ENCODE measurements at places on chromosomes 11 and 22.

DNA sequence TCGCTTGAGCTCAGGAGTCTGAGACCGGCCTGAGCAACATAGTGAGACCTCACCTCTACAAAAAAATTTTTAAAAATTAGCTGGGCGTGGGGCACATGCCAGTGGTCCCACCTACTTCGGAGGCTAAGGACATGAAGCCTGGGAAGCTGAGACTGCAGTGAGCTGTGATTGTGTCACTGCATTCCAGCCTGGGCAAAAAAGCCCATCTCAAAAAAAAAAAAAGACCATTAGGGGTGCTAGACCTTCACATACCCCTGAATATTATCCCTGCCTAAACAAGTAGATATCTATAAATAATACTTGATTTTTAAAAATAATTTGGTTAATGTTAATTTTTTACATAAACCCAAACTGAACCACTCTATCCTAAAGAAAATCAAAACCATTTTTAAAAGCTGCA, 24.2 kb downstream of the NUP98 start:
- no peak for DNase-seq

DNA sequence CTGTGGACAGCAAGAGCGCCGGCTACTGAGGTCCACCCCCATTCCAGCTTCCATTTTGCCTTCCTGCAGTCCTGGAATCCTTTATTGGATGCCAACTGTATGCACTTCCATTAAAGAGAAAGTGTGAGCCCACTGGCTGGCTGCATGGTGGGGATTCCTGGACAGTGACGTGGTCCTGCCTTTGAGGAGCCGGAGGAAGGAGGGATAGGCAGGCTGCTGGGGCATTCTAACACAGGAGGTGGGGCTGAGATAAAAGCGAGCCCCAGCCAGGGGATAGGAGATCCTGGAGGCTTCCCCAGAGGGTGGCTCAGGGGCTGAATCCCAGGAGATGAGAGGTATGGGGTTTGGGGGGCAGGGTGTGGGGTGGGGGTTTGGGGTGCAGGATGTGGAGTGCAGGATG, 984.7 kb downstream of the BRD1 start:
- DNase-seq = no peak

GRCh38 chr11:47887910-47888569, 39.9 kb upstream of the NUP160 start:
- DNase-seq = no peak

DNA sequence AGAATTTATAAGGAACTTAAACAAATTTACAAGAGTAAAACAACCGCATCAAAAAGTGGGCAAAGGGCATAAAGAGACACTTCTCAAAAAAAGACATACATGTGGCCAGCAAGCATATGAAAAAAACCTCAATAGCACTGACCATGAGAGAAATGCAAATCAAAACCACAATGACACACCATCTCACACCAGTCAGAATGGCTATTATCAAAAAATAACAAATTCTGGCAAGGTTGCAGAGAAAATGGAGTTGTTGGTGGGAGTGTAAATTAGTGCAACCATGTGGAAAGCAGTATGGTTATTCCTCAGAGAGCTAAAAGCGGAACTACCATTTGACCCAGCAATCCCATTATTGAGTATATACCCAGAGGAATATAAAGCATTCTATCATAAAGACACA, 866.8 kb upstream of the TENM4 start:
- DNase-seq = no peak

GRCh38 chr11:126810776-126811175, 189.8 kb downstream of the KIRREL3 start:
- DNase-seq = no peak

DNA sequence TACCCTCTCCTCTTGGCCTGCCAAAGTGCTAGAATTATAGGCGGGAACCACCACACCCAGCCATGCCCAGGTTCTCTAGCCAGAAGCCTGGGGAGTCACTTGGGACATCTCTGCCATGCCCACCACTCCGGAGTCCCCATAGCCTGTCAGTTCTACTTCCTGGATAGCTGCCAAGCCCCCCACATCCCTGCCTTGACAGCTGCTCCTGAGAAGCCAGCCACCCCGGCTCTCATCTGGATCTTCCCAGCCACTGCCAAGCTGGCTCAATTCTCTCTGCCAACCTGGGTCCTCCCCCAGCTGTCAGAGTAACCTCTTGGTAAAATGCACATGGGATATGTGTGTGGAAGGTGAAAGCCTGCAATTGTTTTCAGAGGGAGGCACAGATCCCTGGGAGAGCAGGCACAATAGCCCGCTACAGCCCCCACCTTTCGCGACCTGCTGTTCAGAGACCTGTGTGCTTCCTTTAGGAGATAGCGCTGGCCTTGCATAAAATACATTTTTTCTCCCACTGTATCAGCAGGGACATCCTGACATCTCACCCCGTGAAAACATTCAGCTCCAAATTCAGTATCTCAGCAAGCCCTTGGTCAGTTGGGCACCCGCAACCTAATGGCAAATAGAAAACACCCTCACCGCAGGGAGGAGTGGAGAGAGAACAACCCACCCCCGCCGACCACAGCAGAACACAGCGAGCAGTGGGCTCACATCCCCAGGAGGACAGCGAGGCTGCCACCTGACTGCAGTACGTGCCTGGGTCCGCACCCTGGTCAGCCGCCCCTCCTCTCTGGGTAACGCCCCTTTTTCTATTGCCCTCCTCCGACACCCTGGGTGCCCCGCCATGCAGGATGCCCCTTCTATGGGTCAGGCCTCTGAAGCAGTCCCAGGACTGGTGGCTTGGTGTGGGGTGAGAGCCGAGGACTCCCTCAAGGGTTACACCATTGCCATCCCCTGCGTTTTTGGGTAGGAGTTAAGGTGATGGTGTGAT, 1342.2 kb downstream of the BRD1 start:
- no peak for DNase-seq

GRCh38 chr11:47057365-47057764, 119.3 kb downstream of the ARFGAP2 start:
- no peak for DNase-seq

GRCh38 chr11:48062649-48063048, 82.3 kb downstream of the PTPRJ start:
- DNase-seq = no peak

DNA sequence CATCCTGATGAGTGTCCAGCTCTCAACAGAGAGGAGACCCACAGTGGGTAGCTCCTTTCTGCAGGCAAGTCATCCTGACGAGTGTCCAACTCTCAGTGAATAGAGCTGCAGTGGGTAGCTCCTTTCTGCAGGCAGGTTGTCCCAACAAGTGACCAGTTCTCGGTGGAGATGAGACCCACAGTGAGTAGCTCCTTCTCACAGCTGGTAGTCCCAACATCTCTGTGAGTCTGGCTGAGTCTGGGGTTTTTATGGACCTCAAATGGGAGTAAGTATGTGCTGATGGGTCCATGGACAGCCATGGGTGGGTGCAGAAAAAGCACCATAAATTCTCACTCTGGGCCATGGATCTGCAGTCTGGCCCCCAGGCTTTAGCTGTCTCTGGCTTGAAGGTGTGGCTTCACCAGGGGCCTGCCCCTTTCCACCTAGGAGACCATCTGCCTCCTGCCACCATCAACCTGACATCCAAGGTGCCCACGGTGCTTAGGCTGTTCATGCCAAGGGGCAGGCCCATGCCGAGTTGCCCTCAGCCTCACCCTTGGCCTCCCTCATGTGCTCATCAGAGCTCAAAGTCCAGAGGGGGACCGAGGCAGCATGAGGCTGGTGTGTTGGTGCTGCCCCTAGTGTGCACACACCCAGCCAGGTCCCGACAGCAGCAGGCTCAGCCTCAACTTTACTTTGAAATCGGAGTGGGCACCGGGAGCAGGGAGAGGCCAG, 15.3 kb downstream of the NPAT start:
- DNase-seq = no peak

DNA sequence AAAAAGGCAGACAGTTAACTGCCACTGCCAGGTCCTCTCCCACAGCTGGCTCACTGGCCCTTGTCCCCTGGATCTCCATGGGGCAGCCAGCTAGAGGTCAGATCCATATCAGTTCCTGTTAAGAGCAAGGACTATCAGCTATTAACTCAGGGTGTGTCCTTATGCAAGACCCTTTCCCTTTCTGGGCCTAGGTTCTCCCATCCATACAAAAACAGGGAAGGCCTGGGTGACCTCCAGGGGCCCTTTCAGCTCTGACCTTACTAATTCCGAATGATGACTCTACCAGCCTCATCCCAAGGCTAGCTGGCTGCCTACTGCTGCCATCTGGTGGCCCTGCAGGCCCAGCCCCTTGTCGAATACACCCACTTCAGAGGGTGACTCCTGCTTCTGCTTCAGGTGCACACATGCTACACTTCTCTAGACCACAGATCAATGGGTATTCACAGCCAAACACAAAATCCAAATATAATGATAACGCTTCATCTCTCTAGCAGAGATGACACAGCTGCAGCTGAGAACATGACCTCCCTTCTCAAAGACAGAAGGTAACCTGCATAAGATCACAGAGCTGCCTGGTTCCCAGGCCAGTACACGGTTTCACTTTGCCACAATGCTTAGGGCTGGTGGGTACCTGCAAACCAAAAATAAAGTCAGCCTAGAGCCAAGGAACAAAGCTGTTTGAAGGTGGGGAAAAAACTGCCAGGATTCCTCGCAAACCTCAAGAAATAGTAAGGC, 34.1 kb downstream of the SERGEF start:
- DNase-seq = peak; percentile 72

GRCh38 chr11:35142481-35143075, 3.6 kb downstream of the CD44 start:
- no peak for DNase-seq

- DNase-seq = no peak
Measured at GRCh38 chr11:107752949-107753822, 41.3 kb upstream of the SLN start.

GRCh38 chr22:26992556-26992955, 335.2 kb downstream of the MIAT start:
- DNase-seq = peak; percentile 20

- no peak for DNase-seq
Measured at GRCh38 chr11:116085031-116085635, 580.9 kb upstream of the CADM1 start.

DNA sequence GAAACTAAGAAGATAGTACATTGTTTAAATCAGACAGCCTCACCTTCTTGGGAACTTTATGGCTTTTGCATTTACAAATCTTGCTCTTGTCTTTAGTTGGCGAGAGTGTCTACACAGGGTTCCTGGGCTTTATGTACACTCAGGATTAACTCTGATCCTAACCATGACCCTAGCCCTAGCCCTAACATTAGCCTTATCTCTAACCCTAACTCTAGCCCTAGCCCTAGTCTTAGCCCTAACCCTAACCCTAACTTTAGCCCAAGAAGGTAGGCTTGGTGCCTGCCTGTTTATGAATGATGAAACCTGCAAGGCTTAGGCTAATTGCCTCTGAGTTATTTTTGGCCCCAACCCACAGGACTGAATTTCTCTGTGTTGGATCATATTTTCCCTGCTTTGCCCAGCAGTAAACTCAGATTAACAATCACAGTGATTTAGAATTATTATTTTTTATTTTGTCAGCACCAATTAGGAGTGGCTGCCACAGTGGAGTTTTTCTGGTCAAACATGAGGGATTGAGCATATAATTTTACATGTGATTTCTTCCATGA, 44.1 kb upstream of the OR9Q1 start:
- DNase-seq = no peak

DNA sequence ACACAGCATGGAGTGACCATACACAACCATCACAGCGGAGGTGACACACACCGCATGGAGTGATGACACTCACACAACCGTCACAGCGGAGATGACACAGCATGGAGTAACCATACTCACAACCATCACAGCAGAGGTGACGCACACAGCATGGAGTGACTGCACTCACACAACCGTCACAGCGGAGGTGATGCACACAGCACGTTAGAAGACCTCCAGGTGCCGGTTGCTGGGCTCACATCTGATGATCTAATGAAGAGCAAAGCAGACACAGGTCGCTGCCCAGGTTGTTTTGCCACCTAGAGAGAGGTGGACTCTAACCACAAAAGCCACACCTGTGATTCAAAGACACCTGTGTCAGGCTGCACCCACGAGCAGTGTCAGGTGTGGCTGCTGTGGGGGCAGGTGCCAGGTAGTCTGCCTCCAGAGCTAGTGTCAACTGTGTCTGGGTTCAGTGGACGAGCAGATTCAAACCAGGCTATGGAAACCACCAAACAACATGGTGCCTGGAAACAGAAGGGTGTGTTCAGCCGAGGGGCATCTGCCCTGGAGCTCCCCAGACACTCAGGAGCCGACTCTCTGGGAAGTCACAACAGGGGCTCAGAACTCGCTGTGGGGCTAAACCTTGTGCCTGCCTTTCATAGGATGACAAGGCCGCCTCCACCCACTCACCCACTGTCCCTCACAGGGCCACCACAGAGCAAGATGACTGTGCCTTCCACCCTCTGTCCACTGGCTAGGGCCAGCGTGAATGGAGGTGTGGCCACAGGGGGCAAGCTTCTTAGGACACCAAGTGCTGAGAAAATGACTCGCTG, 608.2 kb downstream of the TBC1D22A start:
- no peak for DNase-seq

DNA sequence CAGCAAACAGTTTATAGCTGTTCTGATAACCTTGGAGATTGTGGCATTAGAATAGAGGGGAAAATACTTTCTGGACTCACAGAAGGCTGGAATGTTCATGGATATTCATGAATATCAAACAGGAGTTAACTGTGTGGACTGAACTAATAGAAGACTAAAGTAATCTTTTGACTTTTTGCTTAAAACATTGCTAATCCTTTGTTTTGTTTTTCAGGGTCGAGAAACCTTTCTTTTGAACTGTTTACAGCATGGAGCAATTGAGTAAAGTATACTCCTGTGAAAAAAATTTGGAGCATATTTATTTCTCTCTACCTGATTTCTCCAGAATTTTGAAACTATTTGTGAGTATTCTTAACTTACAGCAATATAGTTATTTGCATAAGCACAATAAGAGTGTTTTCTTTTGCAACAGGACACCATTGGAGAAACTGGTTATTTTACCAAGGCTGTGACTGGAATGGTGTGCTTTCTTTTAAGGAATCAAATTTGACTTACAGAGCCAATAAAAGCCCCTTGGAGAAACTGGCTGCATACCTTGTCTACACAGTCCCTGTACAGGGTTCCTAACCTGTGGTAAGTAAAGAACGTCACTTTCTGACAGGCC, 821.6 kb downstream of the TBC1D22A start:
- no peak for DNase-seq

- DNase-seq = no peak
Measured at GRCh38 chr11:104402812-104403521, 239.0 kb upstream of the PDGFD start.

- DNase-seq = no peak
Measured at GRCh38 chr11:126054408-126054807, 8.3 kb downstream of the CDON start.

Measured in adrenal gland (tissue), 19 donors.